Esophagus muscularis mucosa (tissue), 4 donors: ENCODE measurements at places on chromosomes 3 and 15. TPM values are rescaled to one million over a fixed set of nuclear protein-coding genes. Genes with fewer than 3 reads are reported as not detected.

- H3K27ac ChIP-seq: no peak overlapping the region
- no peaks in the 10 kb centered on the region for H3K27me3 ChIP-seq
- H3K4me3 ChIP-seq: no peak overlapping the region
- H3K36me3 ChIP-seq: no peaks in the 10 kb centered on the region
- no peak for DNase-seq
Measured at GRCh38 chr15:72800833-72801481, 17.4 kb upstream of the ADPGK start.

GRCh38 chr3:156604642-156605144 lies 49.8 kb upstream of the SSR3 start:
- H3K27me3 ChIP-seq: no peaks in the 10 kb centered on the region
- H3K4me1 ChIP-seq: peaks cover 16% of the 10 kb centered on the region
- H3K4me3 ChIP-seq: no peak overlapping the region
- H3K36me3 ChIP-seq: no peaks in the 10 kb centered on the region
- peak overlapping the region; percentile 60 for H3K27ac ChIP-seq
- DNase-seq: peak; percentile 66

GRCh38 chr3:71006810-71007785 lies 576.4 kb downstream of the FOXP1 start:
- H3K27me3 ChIP-seq: no peaks in the 10 kb centered on the region
- H3K4me1 ChIP-seq: peaks cover 48% of the 10 kb centered on the region
- no peak overlapping the region for H3K4me3 ChIP-seq
- H3K36me3 ChIP-seq: no peaks in the 10 kb centered on the region
- no peak for DNase-seq

DNA sequence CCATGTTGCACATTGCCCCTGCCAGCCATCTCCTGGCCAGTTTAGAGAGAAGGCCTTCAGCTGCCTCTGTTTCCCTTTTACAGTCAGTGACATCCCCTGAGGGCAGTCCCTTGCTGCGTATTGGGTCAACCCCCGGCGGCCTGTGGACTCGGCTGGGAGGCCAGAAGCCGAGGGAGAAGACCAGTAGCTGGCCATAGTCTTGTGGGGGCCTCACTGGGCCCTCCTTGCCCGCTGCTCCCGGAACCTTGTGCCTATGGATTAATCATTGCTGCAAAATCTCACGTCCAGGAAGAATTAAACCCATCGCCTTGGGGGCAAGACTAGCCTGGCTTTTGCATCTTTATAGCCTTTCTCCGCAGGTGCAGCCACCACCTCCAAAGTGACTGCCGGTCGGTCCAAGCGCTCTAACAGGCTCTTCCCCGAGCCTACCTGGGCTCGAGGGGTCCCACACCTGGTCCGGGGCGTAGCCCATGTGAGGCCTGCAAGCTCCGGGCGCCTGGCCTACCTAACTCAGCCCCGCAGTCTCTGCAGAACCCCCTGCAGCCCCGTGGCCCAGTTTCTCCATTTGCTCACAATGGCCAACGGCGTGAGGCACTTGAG lies 870 bp upstream of the CHAC1 start:
- peak overlapping the region; percentile 76 for H3K4me3 ChIP-seq
- DNase-seq: no peak
- peaks cover 33% of the 10 kb centered on the region for H3K4me1 ChIP-seq
- H3K36me3 ChIP-seq: no peaks in the 10 kb centered on the region
- H3K27ac ChIP-seq: peak overlapping the region; percentile 83
- H3K27me3 ChIP-seq: no peaks in the 10 kb centered on the region

GRCh38 chr3:9361691-9362388 lies 1.0 kb upstream of the THUMPD3 start:
- peaks cover 14% of the 10 kb centered on the region for H3K36me3 ChIP-seq
- no peak overlapping the region for H3K4me3 ChIP-seq
- DNase-seq: no peak
- H3K4me1 ChIP-seq: peaks cover 17% of the 10 kb centered on the region
- peak overlapping the region; percentile 91 for H3K27ac ChIP-seq
- no peaks in the 10 kb centered on the region for H3K27me3 ChIP-seq

- no peak overlapping the region for H3K4me3 ChIP-seq
- no peak for DNase-seq
- H3K4me1 ChIP-seq: no peaks in the 10 kb centered on the region
Measured at GRCh38 chr15:33547876-33548275, 237.1 kb downstream of the RYR3 start.

DNA sequence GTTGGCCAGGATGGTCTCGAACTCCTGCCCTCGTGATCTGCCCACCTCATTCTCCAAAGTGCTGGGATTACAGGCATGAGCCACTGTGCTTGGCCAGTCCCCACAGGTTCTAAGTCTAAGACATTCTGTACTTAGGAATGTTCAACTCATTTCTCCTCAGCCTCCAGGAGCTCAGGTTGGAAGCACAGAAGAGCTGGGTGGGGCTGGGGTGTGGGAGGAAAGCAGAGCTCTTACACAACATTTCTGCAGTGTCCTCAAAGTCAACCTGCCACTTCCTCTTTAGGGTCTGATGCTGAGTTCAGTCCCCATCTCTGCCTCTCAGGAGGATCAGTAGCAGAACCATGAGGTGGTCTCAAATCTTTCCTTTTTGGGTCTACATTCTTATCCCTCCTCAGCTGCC lies 75.5 kb downstream of the MRPL46 start:
- no peak for DNase-seq
- no peaks in the 10 kb centered on the region for H3K27me3 ChIP-seq
- no peaks in the 10 kb centered on the region for H3K36me3 ChIP-seq
- no peaks in the 10 kb centered on the region for H3K4me1 ChIP-seq

DNA sequence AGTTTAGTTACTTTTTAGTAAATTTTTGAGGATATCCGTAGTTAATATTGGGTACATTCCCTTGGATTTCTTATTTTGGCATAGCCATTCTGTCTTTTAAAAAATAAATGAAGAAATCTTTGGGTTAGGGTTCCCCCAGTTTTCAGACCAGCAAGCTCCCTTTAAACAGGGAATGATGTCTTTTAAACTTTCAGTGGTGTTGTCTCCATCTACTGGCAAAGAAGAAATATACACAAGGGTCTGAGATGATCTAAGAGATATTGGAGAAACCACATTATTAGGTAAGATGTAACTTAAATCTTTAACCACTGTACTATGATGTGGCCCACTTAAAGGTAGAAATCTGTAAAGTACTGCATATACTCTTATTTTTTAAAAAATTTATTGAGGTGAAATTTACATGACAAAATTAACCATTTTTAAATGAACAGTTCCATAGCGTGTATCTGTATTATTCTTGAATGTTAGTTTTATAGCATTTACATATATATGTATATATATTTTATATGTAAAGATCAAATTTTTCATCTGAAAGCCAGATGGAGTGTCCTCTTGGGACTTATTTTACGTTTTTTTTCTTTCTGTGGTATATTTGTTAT lies 35.1 kb upstream of the EIF3J start:
- H3K4me1 ChIP-seq: no peaks in the 10 kb centered on the region
- peaks cover 8% of the 10 kb centered on the region for H3K36me3 ChIP-seq
- no peak overlapping the region for H3K4me3 ChIP-seq
- no peak for DNase-seq
- no peaks in the 10 kb centered on the region for H3K27me3 ChIP-seq

- H3K27me3 ChIP-seq: no peaks in the 10 kb centered on the region
- no peak overlapping the region for H3K4me3 ChIP-seq
- peaks cover 12% of the 10 kb centered on the region for H3K36me3 ChIP-seq
Measured at GRCh38 chr15:36893276-36893675, 207.1 kb downstream of the MEIS2 start.

Gene THAP10
- 2.9 TPM for total RNA-seq

DNA sequence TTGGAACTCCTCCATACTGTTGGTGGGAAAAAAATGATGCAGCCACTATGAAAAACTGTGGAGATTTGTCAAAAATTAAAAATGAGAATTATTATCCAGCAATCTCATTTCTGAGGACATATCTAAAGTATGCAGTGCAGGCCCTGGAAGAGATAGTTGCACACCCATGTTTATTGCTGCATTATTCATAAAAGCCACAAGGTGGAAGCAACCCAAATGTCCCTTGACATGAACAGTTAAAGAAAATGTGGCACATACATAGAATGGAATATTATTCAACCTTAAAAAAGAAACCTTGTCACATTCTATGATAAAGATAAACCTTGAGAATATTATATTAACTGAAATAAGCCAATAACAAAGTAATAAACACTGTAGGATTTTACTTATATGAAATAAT lies 80.9 kb upstream of the ARHGEF26 start:
- no peak for DNase-seq
- no peak overlapping the region for H3K27ac ChIP-seq
- no peaks in the 10 kb centered on the region for H3K36me3 ChIP-seq
- no peaks in the 10 kb centered on the region for H3K4me1 ChIP-seq
- no peak overlapping the region for H3K4me3 ChIP-seq
- H3K27me3 ChIP-seq: no peaks in the 10 kb centered on the region

- H3K4me3 ChIP-seq: no peak overlapping the region
- H3K4me1 ChIP-seq: peaks cover 5% of the 10 kb centered on the region
- peak; percentile 86 for DNase-seq
- no peaks in the 10 kb centered on the region for H3K36me3 ChIP-seq
- no peak overlapping the region for H3K27ac ChIP-seq
Measured at GRCh38 chr3:134039161-134039862, 9.6 kb upstream of the SLCO2A1 start.

DNA sequence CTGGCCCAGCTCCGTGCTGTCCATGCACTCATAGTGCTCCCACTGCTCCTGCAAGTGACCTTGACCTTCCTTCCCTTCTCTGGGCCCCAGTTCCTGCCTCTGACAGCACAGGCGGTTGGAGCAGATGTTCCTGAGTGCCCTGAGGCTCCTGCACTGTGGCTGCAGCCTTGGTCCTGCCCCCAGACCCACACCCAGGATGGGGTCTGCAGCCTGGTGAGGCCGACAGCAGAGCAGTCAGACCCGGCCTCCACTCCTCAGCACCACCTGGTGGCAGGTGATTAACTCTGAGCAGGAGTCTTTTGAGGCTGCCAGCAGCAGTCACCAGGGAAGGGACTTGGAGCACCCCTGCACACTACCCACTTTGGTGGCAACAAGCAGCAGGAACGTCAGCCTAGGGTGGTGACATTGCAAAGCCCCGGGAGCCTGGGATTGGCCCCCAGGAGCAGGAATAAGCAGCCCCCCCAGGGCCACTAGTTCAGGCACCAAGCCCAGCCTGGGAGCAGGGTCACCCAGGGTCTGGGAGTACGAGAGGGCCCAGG lies 64.6 kb downstream of the CYP11A1 start:
- no peak for DNase-seq
- no peaks in the 10 kb centered on the region for H3K4me1 ChIP-seq
- H3K36me3 ChIP-seq: no peaks in the 10 kb centered on the region
- no peak overlapping the region for H3K27ac ChIP-seq
- no peaks in the 10 kb centered on the region for H3K27me3 ChIP-seq
- no peak overlapping the region for H3K4me3 ChIP-seq

DNA sequence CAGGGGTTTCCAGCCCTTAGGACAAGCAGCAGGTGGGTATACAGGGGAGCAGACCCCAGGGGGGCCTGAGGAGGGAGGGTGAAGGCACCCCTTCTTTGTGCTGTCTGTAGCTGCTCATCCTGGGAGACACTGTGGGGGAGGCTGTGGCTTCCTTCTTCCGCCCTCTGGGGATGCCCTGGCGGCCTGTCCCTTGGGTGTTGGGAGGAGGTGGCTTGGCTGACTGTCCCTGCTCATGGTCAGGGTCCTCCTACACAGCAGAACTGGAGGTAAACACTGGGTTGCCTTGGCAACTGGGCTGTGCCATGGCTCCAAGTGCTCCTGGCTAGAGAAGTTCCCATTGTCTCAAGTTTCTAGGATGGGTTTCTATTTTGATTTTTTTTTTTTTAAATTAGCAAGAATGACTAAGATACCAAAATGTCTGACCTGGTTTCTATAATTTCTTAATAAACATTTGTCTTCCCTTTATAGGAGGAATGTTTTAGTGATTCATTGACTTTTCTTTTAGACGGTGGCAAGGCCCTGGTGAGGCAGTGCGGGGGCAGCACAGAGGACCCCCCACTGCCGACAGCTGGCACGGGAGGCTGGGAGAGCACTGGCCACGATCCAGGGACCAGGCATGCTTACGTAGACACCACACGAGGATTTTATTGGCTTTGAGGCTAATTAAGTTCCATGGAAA lies 12.4 kb downstream of the KLF13 start:
- H3K27me3 ChIP-seq: no peaks in the 10 kb centered on the region
- H3K4me3 ChIP-seq: peak overlapping the region; percentile 15
- no peak for DNase-seq
- H3K36me3 ChIP-seq: no peaks in the 10 kb centered on the region
- peaks cover 100% of the 10 kb centered on the region for H3K4me1 ChIP-seq
- peak overlapping the region; percentile 76 for H3K27ac ChIP-seq

Gene PATL2
- 0.19 TPM for total RNA-seq

Gene BOC
- total RNA-seq: 90.7 TPM

GRCh38 chr15:85785887-85786780 lies 8.6 kb downstream of the KLHL25 start:
- H3K4me1 ChIP-seq: peaks cover 25% of the 10 kb centered on the region
- no peak for DNase-seq
- peak overlapping the region; percentile 63 for H3K27ac ChIP-seq
- H3K36me3 ChIP-seq: no peaks in the 10 kb centered on the region
- no peaks in the 10 kb centered on the region for H3K27me3 ChIP-seq

- H3K4me1 ChIP-seq: no peaks in the 10 kb centered on the region
- H3K27me3 ChIP-seq: peaks cover 7% of the 10 kb centered on the region
- H3K36me3 ChIP-seq: no peaks in the 10 kb centered on the region
- no peak overlapping the region for H3K4me3 ChIP-seq
- no peak for DNase-seq
Measured at GRCh38 chr15:61839546-61839945, 220.7 kb downstream of the VPS13C start.

Gene ZNF501
- total RNA-seq: 6.6 TPM

DNA sequence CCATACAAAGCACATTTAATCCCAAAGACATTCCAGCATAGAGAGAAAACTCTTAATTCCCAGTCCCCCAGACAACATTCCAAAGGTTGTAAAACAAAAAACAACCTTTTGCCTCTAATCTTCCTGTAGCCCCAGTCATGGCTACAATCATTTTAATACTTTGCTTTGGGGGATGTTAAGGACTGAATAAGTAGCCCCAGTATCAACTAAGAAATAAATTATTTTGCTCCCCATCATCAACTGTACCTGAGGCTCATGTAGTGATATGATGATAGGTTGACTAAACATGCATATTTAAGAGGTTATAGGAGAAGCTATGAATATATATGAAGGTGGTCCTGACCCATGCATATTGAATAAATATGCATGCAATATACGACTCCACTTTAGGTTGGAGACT lies 40.6 kb downstream of the PRR20G start:
- H3K4me1 ChIP-seq: no peaks in the 10 kb centered on the region
- DNase-seq: no peak
- H3K36me3 ChIP-seq: no peaks in the 10 kb centered on the region
- no peak overlapping the region for H3K27ac ChIP-seq
- no peaks in the 10 kb centered on the region for H3K27me3 ChIP-seq
- no peak overlapping the region for H3K4me3 ChIP-seq

DNA sequence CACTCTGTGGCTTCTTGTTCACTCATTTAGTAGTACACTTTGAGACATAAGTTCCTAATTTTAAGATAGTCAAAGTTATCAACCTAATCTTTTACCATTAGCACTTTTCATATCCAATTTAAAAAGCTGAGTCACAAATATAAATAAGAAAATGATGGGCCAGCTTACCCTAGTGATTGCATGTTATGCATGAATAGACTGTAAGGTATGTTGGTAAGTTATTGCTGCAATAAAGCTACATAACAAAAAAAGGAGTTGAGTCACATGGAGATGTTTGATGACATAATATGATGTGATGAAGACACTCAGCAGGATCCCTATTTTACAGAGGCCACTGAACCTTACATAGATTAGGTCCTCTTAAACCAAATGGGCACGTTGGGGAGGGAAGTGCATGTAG lies 161.3 kb downstream of the OCA2 start:
- no peak for DNase-seq
- H3K4me3 ChIP-seq: no peak overlapping the region
- H3K27me3 ChIP-seq: no peaks in the 10 kb centered on the region
- no peaks in the 10 kb centered on the region for H3K36me3 ChIP-seq

Gene KLHL6
- 0.92 TPM for total RNA-seq

Gene PLSCR4
- total RNA-seq: 56.9 TPM
